ENCODE measurements at places on chromosomes 1 and 21.

- DNase-seq = no peak
These were observed 11.3 kb downstream of the DFFB start for GRCh38 chr1:3868464-3869006.

GRCh38 chr1:17183388-17184160 lies 21.4 kb upstream of the PADI1 start:
- DNase-seq = no peak

- DNase-seq = no peak
These were observed 135.3 kb upstream of the EDN2 start for GRCh38 chr1:41619511-41620364.

DNA sequence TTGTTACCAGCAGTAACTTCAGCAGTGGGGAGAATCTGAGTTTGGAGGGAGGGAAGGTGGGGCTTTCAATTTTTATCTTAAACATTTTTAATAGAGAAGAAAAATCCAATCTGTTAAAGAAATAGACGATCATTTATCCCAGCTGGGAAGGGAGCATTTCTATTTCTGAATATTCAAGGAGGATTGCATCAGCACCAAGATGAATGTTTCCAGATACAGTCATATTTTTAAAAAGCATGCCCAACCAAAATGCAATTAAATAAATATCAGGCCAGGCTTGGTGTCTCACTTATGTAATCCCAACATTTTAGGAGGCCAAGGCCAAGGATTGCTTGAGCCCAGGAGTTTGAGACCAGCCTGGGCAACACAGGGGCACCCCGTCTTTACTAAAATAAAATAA lies 1.7 kb upstream of the ATP1A4 start:
- DNase-seq = no peak

DNA sequence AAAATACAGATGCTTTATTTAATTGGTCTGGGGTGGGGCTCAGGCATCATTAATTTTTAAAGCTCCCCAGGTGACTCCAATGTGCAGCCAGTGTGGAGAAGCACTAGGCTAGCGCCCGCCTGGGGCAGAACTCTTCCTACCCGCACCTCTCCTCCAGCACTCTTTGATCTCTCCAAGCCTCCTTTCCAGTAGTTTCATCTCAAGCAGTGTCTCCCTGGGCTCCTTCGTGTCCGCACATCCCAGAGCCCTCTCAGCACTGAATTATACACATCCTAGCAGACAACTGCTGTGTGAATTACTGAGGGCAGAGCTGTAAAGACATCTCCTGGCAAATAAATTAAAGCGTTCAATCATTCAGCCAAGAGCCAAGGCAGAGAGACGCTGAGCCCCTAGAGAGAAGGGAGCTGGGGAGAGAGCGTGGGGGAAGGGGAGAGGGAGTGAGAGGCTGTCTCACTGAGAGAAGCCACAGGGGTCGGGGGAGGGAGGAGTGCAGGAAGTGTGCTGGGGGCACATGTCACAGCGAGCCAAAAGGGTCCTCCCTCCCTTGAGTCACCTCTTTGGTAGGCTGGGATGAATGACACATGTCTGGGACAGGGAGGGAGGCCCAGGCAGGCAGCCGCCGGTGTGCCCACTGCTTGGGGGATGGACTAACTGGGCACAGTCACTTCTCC lies 21.0 kb upstream of the PARP1 start:
- DNase-seq = no peak

GRCh38 chr21:15552914-15553494 lies 176.8 kb upstream of the USP25 start:
- DNase-seq = no peak

DNA sequence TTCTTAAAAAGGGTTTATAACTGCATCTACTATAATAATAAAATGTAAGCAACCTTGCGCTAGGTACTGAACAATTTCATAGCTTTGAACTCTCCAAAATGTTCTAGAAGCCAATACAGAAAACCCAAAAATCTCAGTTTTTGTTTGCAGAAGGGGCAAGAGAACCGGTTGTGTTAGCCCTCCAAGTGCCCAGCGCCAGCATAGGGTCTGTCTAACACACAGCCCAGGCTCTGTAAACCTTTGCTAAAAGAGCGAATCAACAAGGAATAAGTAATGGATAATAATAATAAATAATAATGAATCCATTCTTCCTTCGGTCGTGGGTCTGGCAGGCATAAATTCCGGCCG lies 333 bp upstream of the CHAF1B start:
- DNase-seq = no peak

DNA sequence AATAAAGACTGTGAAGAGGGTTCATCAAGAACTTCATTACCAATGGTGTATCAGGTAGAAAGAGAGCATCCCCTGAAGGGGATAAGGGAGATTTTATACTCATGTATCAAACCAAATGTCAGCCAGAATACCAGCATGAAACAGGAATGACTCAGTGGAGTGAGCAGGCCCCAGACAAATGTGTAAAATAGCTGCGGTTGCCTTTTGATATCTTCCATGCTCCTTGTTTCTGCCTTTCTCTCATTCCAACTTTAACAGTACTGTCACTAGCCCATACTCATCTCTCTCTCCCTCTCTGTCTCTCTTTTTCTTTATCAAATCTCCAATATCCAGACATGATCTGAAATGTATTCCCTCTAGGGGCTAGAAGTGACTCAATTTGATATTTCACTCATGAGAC lies 47.8 kb downstream of the GPR88 start:
- no peak for DNase-seq

- DNase-seq = no peak
These were observed 28.4 kb upstream of the DMRTB1 start for GRCh38 chr1:53430779-53431178.

GRCh38 chr21:37582590-37582989 lies 216.0 kb downstream of the DYRK1A start:
- no peak for DNase-seq

- no peak for DNase-seq
These were observed 46.6 kb upstream of the ATP1A1 start for GRCh38 chr1:116326486-116326885.

GRCh38 chr1:55250399-55251075 lies 35.4 kb upstream of the USP24 start:
- DNase-seq = no peak

GRCh38 chr1:20584890-20585289 lies 4.0 kb upstream of the CDA start:
- DNase-seq = no peak

- DNase-seq = no peak
These were observed 19.8 kb downstream of the PGM1 start for GRCh38 chr1:63612971-63613370.

DNA sequence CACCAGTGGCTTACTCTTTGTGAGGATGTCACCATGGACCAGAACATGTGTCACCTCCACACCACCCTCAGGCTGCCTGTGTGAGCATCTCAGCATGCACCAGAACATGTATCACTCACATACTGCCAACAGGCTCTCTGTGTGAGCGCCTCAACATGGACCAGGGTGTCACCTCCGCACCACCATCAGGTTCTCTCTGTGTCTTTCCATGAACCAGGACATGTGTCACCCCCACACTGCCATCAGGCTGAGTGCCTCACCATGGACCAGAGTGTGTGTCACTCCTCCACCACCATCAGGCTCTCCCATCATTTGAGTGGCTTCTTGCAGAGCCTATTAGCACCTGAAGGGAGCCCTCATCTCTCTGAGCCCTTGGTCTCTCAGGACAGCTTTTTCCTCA lies 125.2 kb downstream of the ZNF648 start:
- no peak for DNase-seq

GRCh38 chr1:63810936-63811469 lies 37.2 kb downstream of the ROR1 start:
- DNase-seq = no peak

- DNase-seq = no peak
These were observed 350.9 kb upstream of the PKN2 start for GRCh38 chr1:88333086-88333695.

Measured in left ventricle myocardium superior (tissue), 1 donor.